ENCODE measurements at places on chromosomes 12 and 14.

- DNase-seq: no peak
Observed at GRCh38 chr12:123591702-123592481, 7.5 kb downstream of the TMED2 start.

DNA sequence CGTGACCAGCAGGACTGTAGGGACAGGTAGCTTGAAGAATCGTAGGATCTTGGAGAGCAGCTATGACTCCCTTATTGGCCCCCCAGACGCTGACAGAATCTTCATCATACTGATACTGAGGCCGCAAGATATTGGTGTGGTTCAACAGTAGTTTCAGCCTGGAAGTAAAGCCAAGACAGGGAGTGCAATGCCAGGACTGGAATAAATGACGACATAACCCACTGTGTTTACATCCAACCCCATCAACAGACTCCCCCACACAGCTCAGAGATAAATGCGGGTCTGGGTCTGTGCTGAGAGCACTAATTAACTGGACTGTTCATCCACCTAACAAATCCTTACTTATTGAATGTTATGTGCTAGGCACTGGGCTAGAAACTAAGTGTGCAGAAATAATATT, 16.6 kb downstream of the NOXRED1 start:
- DNase-seq: no peak

- DNase-seq: no peak
Observed at GRCh38 chr14:102777711-102778337, 575 bp downstream of the TRAF3 start.

GRCh38 chr14:80316441-80316840, 105.1 kb upstream of the DIO2 start:
- no peak for DNase-seq

GRCh38 chr12:48092611-48093010, 13.3 kb downstream of the SENP1 start:
- no peak for DNase-seq

- DNase-seq: peak; percentile 11
Observed at GRCh38 chr14:32508281-32508680, 179.2 kb downstream of the AKAP6 start.

- DNase-seq: no peak
Observed at GRCh38 chr12:89933911-89934310, 225.3 kb upstream of the ATP2B1 start.

GRCh38 chr14:73463411-73463810, 5.1 kb upstream of the NUMB start:
- DNase-seq: peak; percentile 25

GRCh38 chr12:123752046-123752445, 10.1 kb upstream of the DNAH10 start:
- no peak for DNase-seq

GRCh38 chr12:117119592-117120198, 20.5 kb upstream of the TESC start:
- no peak for DNase-seq

- DNase-seq: no peak
Observed at GRCh38 chr14:91929700-91930099, 17.8 kb downstream of the FBLN5 start.

- DNase-seq: no peak
Observed at GRCh38 chr14:100844421-100844820, 18.5 kb downstream of the MEG3 start.

- no peak for DNase-seq
Observed at GRCh38 chr12:106953352-106954250, 2.1 kb upstream of the TMEM263 start.

DNA sequence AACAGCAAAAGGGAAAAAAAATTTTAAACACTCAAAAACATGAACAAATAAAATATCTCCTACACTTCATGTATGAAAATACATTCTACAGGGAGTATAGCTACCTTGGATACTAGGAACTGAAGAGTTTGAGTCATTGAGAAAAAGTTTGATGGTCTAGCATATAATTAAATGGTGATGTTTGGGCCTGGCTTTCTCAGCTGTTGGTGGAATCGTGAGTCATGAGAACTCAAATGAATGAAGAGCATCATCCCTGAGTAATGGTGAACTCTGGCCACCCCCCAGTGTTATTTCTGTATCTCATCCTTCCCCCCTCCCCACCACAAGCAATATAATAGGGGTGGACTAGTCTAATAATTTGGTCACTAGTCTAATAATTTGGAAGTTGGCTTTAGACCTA, 6.7 kb upstream of the SLC6A15 start:
- no peak for DNase-seq

- peak; percentile 52 for DNase-seq
Observed at GRCh38 chr12:58346032-58346632, 404.8 kb downstream of the ATP23 start.

- DNase-seq: peak; percentile 22
Observed at GRCh38 chr12:3049611-3050249, 27.4 kb upstream of the TSPAN9 start.

GRCh38 chr12:19833775-19834501, 394.6 kb downstream of the AEBP2 start:
- no peak for DNase-seq

GRCh38 chr14:38206689-38207376, 871 bp upstream of the SSTR1 start:
- DNase-seq: no peak

DNA sequence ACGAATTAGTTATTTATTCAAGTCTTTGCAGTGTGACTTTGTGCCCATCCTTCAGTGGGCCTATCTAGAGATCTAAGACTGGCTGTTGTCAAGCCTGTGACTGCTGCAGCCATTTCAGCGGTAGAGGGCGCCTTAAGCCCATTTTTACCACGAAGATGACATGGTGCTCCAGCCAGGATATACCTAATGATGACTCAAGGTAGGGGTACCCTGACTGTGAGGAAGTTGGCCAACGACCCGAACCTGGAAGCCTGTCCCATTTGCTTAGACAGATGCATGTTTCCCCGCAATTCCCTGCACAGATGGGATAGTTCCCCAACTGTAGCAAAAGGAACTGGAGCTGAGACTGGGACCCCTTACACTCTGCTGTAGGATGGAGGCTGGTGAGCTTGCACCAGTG, 41.3 kb downstream of the RAB3IP start:
- DNase-seq: no peak

- DNase-seq: no peak
Observed at GRCh38 chr14:56816574-56817391, 6.5 kb upstream of the OTX2 start.

GRCh38 chr12:126856958-126857357, 1410.0 kb upstream of the TMEM132C start:
- DNase-seq: no peak

GRCh38 chr12:100753837-100754236, 40.7 kb upstream of the ANO4 start:
- no peak for DNase-seq

DNA sequence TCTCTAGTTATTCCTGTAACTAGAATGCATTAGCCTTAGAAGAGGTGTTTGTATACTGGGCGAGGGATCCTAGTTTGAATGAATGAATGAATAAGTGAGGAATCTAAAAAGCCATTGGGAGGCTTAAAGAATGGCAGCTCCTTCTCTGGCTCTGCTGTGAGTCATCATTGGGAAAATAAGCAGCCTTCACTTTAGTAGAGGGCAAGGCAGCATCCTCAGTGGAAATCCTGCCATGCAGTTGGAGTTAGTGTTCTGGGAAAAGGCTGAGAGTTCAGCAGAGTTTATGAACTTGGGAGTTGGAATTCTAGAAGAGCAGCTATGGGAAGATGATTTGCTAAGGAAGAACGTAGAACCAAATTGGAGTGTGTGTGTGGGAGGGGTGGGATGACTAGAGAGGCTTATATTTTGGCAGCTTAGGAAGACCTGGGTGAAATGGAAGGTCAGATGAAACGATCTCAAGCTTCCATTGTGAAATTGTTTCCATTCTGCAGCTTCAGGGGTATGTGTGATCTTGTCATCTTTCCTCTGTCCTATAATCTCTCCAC, 120.8 kb downstream of the PTCSC3 start:
- DNase-seq: no peak

GRCh38 chr14:93525696-93526451, 95.1 kb downstream of the UNC79 start:
- DNase-seq: no peak

DNA sequence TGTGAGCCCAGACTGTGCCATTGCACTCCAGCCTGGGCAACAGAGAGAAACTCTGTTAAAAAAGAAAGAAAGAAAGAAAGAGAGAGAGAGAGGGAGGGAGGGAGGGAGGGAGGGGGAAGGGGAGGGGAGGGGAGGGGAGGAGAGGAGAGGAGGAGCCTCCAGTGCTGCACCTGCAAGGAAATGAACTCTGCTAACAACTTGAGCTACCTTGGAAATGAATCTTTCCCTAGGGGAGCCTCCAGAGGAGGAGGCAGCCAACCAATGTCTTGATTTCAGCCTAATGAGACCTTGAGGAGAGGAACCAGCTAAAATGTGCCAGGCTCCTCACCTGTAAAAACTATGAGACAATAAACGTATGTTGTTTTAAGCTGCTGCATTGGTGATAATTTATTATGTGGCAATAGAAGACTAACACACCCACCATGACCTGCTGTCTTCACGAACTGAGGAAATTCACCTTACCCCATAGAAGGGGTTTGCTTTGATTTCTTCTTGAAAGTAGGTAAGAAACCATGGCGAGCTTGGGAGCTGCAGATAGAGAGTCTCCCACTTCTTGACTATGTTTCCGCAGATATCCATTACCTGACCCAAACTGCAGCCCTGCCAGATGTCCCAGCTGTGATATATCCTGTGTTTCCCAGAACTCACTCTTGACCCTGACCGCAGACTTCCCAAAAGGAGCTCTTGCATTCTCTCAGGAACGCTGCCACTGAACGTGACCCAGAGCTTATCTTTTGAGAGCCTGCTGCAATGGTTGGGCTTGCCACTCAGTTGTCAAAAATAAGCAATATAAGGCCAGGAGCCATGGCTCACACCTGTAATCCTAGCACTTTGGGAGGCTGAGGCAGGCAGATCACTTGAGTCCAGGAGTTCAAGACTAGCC, 31.5 kb upstream of the TMPO start:
- DNase-seq: no peak

DNA sequence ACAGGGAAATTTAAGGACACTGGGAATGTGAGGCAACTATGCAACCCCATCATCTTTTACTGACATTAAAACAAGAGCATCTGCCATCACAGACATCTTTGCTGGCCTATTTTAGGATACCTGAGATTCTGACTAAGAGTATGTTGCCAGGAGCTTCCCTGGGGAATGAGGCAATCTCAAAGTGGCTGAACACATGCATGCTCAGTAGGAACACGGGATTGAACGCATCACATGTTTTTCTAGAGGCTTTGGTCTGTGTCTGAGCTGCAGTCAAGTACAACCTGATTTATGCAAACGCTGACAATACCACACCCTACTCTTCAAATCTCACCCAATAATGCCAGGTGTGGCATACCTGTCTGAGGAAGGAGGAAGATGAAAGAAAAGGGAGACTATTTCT, 416.5 kb downstream of the NELL2 start:
- DNase-seq: no peak

- no peak for DNase-seq
Observed at GRCh38 chr14:105899071-105899641, 372.8 kb downstream of the TMEM121 start.

DNA sequence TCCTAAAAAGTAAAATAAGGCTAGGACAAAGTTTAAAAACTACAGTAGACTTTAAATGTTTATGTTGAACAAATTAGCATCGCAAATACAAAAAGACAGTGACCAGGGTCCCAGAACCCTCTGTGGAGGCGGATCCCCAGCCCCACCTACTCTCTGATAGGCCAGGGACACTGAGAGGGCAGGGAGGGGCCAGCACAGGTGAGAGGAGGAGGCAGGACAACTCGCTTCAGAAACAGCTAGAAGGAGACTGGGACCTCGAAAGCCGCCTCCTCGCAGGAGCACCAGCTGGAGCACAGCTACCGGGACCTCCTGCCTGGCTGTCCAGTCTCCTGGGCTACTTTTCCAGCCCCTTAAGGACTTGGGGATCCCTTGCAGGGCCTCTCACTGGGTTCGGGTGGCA, 992 bp downstream of the DNAH10 start:
- no peak for DNase-seq

- no peak for DNase-seq
Observed at GRCh38 chr12:414859-415258, 13.4 kb downstream of the CCDC77 start.

- peak; percentile 1 for DNase-seq
Observed at GRCh38 chr12:62760779-62761178, 174.2 kb downstream of the PPM1H start.

DNA sequence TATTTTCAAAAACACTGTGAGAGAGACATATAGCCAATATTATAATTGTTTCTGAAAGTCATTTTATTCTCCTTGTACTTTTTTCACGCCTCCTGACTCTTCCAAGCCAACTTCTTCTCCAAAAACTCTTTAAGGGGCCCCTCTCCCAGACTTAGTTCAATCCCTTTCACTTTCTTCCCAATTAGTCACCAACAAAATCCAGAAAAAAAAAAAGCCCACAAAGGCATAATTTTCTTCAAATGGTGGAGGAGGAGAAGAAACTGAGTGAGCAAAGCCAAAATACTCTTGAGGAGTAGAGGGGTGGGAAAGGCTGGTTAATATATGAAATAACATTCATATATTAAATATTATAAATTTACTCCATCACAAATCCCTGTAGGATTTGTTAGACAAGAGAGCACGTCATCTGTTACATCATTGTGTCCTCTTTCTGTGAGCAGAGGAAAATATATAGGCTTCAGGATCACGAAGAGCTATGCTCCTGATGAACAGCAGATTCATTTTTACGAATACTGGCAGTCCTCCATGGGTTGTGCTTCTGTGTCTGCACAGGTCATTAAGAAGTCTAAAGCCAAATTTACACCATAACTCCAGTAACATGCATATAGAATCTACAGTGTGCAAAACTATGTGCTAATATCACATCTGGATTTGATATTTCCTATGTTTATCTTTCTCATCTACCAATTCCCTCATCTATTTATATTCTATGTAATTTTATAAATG, 25.9 kb upstream of the NID2 start:
- DNase-seq: no peak

- no peak for DNase-seq
Observed at GRCh38 chr12:13176256-13176655, 20.3 kb upstream of the EMP1 start.

- no peak for DNase-seq
Observed at GRCh38 chr14:50766338-50766886, 64.5 kb downstream of the NIN start.

DNA sequence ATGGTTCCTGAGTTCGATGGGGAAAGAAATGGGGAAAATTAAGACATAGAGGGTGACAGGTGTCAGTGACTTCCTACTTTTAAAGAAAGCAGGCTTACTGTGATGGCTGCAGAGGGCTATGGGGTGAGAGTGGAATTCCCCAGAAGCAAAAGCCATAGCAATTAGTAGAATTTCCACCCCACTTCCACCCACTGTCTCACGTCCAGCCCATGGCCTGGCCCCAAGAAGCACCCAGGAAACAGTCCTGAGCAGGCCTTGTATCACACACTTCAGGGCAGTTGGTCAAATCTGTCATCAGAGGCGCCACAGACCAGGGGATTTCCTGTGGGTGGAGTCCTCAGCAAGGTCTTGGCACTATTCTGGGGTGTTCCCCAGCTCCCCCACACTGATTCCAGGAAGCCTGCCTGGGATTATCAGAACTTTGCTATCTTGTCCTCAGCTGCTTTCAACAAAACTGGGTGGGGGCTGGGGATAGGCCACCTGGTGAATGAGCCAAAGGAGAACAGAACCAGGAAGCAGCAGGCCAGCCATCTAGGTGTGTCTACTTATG, 120.1 kb upstream of the CCND2 start:
- no peak for DNase-seq

All from SW480 (cell line).